BJ (cell line): ENCODE measurements at places on chromosomes 1 and 21.
A peak's percentile ranks its signal among the peaks of the same experiment; 100 is the strongest.

GRCh38 chr1:185341196-185341781, 24.2 kb upstream of the IVNS1ABP start:
- no peak for DNase-seq

GRCh38 chr1:107095647-107096046, 39.2 kb downstream of the PRMT6 start:
- DNase-seq, result no peak

- no peak for DNase-seq
Observed at GRCh38 chr1:112196008-112196588, 199.9 kb upstream of the CTTNBP2NL start.

DNA sequence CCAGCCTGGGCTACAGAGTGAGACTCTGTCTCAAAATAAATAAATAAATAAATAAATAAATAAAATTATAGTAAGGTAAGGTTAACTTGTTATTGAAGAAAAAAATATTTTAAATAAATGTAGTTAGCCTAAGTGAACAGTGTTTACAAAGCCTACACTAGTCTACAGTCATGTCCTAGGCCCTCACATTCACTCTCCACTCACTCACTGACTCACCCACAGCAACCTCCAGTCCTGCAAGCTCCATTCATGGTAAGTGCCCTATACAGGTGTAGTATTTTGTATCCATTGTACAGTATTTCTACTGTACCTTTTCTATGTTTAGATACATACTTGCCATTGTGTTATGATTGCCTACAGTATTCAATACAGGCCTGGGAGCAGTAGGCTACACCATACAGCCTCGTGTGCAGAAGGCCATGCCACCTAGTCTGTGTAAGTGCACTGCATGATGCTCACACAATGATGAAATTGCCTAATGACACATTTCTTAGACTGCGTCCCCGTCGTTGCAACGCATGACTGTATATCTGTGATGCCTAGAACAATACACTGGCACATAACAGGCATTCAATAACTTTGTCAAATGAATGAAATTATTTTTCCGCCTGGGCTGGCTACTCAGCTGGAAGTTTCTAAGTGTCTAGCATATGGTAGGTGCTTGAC, 14.8 kb downstream of the KCNN3 start:
- no peak for DNase-seq

- DNase-seq, result peak; percentile 59
Observed at GRCh38 chr1:206464456-206464964, 5.8 kb upstream of the IKBKE start.

DNA sequence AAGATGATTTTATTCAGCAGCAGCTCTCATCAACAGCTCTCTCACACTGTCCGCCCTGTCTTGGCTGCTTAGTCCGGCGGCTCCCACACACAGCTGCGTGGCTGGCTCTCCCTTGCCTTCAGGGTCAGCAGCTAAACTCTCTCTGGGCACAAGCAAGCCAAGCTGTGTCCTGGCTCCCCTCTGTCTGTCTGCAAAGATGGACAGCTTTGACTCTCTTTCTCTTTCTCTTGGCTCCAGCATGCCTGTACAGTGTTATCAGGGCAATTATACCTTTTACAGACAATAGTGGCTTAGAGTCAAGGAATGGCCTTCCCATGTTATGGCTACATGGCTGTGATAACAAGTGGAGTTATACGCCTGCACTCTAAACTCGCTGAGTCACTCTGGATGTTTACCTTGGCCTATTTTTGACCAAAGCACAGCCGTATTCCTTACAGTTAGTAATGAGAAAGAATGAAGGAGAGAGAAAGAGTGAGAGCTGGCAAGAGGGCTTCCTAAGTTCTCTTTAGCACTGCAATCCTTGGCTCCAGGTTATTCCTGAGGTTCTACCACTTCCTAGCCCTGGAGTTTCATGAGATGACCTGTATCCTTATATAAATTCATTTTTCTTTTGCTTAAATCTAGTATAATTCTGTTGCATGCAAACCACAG, 59.9 kb upstream of the ZSWIM5 start:
- no peak for DNase-seq

DNA sequence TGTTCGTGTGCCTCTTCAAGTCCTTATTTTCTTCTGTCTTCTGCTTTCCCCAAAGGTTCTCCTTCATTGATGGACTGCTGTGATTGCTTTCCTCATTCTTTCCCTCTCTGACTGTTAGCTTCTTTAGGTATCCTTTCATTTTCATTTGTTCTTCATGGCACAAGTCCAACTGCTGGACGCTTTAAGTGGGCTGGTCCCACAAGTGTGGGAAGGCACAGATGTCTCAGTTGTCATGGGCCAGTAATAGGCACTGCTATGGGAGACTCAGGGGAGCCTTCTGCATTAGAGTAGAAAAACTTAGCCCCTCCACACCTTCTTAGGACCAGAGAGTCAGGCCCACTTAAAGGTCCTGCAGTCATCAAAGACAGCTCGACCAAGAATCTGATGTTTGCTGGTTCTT, 122.3 kb upstream of the C1orf105 start:
- no peak for DNase-seq

GRCh38 chr1:18893120-18893519, 9.2 kb downstream of the ALDH4A1 start:
- no peak for DNase-seq

- DNase-seq, result no peak
Observed at GRCh38 chr1:206721454-206721853, 36.7 kb downstream of the MAPKAPK2 start.

DNA sequence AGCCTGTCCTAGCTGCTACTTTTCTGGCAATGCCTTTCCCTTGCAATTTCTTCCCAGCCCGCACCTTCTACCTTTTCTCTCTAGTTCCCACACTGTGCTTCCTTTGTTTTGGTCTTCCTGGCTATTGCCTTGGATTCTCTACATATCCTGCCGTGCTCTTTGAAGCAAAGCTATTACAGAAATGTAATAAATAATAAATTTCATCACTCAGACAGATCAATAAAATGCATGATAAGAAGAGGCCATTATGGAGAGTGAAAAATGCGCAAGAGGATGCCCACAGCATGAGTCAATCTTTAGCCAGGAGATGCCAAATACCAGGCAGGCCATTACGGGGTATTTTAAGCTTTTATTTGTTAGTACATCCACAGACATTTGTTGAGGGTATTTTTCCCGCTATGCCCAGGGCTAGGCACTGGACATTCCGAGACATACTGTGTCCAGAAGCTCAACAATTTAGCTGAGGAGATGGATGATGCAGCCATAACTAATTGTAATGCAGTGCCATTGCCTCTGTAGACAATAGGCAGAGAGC, 163.6 kb downstream of the ST6GALNAC3 start:
- DNase-seq, result no peak

DNA sequence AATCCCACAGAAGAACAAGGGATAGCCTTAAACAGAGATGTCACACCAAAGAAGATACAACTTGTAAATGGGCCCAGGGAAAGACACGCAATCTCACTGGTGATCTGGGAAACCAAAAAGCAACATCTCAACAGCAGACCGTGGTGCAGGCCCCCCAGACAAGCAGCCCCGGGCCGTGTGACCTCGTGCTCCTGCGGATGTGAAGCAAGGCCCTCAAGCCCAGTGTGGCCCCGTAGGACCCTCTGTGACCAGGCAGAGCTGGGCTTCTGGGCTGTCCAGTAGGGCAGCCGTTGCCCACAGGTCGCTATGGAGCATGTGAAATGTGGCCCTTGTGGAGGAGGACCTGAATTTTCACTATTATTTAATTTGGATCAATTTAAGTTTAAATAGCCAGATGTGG, 34.9 kb upstream of the TMEM52 start:
- no peak for DNase-seq

GRCh38 chr1:179120736-179121135, 38.9 kb downstream of the TOR3A start:
- DNase-seq, result no peak

GRCh38 chr1:31781138-31781755, 17.1 kb upstream of the ADGRB2 start:
- no peak for DNase-seq

GRCh38 chr1:27331426-27331825, 9.5 kb downstream of the TMEM222 start:
- no peak for DNase-seq

GRCh38 chr1:23614032-23614660, 54.8 kb upstream of the ID3 start:
- no peak for DNase-seq

DNA sequence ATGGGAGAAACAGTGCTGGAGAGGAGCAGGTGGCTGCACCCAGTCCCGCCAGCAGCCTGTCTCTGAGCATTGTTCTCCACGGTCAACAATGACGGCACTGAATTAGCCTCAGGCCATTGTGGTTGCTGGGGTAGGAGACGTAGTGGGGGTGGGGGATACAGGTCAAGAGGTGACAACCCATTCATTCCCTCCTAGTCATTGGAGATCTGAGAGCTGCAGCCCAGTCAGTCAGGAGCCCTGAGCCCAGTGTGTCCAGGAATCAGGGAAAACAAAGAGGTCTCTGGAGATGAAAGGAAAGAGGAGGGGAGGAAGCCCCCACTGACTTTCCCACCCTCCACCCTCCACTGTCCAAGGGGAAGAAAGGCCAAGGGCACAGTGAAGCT, 15.3 kb downstream of the SMIM12 start:
- DNase-seq, result no peak

DNA sequence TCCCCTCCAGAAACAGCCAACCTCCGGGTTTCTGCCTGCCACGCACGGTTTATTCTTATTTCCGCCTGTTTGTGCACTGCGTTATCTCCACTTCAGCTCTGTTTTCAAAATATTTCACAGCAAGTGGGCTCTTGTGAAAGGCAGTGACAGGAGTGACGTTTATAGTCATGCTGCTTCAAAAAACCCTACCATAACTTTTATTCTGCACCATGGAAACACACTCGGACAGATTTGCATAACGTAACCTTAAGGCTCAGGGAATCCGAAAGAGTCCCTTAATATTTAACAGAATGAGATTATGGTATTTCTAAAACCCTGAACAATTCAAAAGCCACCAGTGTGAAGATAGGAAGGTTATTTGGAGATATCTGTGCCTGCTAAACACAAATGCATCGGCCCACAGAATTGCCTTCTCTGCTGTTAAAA, 782 bp upstream of the SDE2 start:
- DNase-seq, result no peak

DNA sequence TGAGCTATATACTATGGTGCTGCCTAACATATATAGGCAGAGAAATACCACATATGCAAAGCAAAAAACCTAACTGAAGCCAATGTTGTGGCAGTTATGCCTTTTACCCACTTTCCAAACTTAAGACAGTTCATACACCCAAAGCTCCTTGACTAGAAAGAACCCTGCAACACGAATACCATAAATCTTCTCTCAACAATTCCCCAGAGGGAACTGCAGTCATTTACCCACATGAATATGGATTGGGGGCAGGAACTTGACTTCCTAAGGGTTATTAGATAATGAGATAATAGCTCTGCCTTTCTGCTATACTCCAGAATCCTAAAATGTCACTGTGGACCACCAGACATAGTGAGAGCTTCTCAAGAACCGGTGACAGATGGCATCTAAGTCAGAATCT, 2.9 kb upstream of the ASPM start:
- no peak for DNase-seq

- DNase-seq, result peak; percentile 86
Observed at GRCh38 chr1:162632217-162632666, at the start of gene DDR2. TSS of gene DDR2 (plus strand) at chr1:162632464. CDS start at chr1:162719064, 86,600 bp downstream.

GRCh38 chr1:15963363-15963967, 12.4 kb downstream of the ZBTB17 start:
- DNase-seq, result no peak

GRCh38 chr1:186753241-186753640, 73.0 kb upstream of the PTGS2 start:
- DNase-seq, result no peak

- peak; percentile 61 for DNase-seq
Observed at GRCh38 chr1:1157426-1157913, 16.2 kb upstream of the TTLL10 start.

- DNase-seq, result no peak
Observed at GRCh38 chr1:230385930-230386329, 40.2 kb downstream of the PGBD5 start.

DNA sequence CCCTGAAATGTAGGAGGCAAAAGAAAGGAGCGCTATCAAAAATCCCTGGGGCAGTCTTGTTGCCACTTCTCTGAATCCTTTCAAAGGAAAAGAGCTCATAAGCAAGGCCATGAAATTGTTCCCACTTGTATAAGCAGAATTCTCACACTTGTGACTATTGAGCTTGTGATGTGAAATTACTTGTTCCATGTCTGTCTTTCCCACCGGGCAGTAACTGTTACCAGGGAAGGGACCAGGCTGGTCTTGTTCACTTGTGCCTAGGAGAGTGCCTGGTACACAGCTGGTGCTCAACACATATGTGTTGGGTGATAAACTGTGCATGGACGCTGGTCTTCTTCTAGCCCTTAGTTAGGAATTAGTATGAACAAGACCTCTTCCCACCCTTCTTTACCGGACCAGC, 150.6 kb downstream of the CDC7 start:
- no peak for DNase-seq

DNA sequence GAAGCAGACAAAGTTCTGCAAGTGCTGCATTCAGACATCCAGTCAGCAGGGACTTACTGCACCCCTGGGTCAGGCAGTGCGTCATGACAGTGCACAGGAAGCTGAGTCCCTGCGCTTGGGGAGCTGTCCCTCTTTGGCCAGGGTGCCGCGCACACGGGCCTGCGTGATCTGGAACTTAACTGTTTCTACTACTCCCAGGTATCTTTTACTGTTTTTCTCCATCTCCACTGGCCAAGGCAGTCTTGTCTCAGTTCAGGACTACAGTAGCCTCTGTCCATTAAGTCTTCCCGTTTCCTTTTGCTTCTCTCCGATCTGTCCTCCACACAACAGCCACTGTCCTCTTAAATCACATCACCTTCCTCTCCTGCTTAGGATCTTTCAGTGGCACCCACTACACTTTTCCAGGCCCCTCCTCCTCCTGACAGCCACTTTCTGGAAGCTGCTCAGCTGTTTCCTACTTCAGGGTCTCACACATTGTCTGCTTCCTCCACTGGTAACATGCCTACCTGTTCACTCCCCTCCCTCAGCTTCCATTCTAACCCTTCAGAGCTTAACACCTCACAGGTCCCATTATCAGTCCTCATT, 15.9 kb downstream of the ERRFI1 start:
- DNase-seq, result no peak

GRCh38 chr1:58190267-58190988, 356.1 kb downstream of the OMA1 start:
- no peak for DNase-seq

DNA sequence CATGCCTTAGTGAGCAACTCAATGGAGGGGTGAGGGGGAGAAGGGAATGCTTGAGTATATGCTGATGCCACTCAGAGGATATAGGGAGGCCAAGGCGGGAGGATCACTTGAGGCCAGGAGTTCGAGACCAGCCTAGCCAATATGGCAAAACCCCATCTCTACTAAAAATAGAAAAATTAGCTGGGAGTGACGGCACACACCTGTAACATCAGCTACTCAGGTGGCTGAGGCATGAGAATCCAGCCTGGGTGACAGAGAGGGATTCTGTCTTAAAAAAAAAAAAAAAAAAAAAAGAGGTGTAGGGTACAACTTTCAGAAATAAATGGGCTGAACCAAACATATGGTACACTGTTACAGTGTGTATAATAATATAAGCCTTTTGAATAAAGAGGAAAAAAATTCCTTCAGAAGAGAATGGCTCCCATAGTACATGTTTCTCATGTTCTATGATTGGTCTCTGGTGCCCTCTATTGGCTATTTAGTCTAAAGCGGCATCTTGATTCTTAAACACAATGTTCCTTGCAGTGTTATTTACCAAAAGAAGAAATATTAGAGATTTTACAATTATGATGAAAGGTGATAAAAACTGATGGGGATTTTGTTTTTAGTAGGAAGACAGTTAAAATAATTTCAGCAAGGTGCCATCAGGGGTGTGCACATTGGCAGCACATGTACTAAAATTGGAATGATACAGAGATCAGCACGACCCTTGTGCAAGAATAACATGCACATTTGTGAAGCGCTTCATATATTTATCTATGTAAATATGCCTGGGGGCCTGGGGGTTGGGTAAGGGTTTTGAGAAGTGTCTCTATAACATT, 109.8 kb downstream of the PATJ start:
- no peak for DNase-seq
